ENCODE measurements at places on chromosomes 16 and 17. TPM values are rescaled to one million over a fixed set of nuclear protein-coding genes. Genes with fewer than 3 reads are reported as not detected.

GRCh38 chr16:21244518-21245215 is 11.2 kb downstream of the ANKS4B start:
- no peak overlapping the region for H3K27ac ChIP-seq
- no peaks in the 10 kb centered on the region for H3K4me1 ChIP-seq
- peaks cover 6% of the 10 kb centered on the region for H3K27me3 ChIP-seq
- H3K36me3 ChIP-seq = no peaks in the 10 kb centered on the region

The PRSS22 gene
- total RNA-seq = 0.58 TPM

DNA sequence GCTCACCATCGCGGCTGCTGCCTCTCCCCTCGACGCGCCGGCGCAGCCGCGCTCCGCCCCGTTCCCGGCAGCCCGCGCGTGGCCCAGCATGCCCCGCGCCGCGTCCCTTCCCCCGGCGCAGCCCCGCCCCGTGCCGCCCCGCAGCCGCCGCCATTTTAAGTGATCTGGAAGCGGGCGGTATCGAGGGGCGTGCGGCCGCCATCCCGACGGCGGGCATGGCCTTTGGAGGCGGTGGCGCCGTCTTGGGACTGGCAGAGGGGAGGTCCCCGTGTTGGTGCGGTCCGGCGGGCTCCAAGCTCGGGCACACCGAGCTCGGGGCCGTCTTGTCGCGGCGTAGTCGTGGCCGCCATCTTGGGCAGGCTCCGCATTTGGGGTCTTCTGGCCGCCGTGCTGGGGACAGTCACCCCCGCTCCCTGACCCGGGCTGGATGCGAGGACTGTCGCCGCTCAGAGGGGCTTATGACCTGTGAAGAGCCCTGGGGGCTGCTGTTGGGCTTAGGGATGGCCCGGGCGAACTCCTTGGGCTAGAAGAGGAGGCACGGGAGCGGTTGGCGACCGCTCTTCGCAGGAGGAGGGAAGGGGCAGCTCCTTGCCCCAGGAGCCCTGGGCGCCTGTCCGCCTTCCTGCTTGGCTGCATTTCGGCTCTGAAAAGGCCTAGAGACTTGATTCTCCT is at the start of gene ELOB:
Gene ELOB (minus strand): TSS at position 50 of the 672 bp plus-strand sequence. CDS start 41 bp downstream, at position 9.
- peaks cover 21% of the 10 kb centered on the region for H3K4me1 ChIP-seq
- peak within 1 kb of the TSS; percentile 93 for H3K4me3 ChIP-seq
- peaks cover 13% of the 10 kb centered on the region for H3K36me3 ChIP-seq
- H3K27ac ChIP-seq = peak within 1 kb of the TSS; percentile 99
- no peaks in the 10 kb centered on the region for H3K27me3 ChIP-seq
- DNase-seq = peak; percentile 47

The HSF4 gene
- 4.4 TPM for total RNA-seq

GRCh38 chr17:31293581-31293980 is 3.5 kb downstream of the OMG start:
- no peak overlapping the region for H3K27ac ChIP-seq
- H3K36me3 ChIP-seq = peaks cover 3% of the 10 kb centered on the region
- peak; percentile 42 for DNase-seq
- H3K4me1 ChIP-seq = no peaks in the 10 kb centered on the region
- no peaks in the 10 kb centered on the region for H3K27me3 ChIP-seq
- H3K4me3 ChIP-seq = no peak overlapping the region

DNA sequence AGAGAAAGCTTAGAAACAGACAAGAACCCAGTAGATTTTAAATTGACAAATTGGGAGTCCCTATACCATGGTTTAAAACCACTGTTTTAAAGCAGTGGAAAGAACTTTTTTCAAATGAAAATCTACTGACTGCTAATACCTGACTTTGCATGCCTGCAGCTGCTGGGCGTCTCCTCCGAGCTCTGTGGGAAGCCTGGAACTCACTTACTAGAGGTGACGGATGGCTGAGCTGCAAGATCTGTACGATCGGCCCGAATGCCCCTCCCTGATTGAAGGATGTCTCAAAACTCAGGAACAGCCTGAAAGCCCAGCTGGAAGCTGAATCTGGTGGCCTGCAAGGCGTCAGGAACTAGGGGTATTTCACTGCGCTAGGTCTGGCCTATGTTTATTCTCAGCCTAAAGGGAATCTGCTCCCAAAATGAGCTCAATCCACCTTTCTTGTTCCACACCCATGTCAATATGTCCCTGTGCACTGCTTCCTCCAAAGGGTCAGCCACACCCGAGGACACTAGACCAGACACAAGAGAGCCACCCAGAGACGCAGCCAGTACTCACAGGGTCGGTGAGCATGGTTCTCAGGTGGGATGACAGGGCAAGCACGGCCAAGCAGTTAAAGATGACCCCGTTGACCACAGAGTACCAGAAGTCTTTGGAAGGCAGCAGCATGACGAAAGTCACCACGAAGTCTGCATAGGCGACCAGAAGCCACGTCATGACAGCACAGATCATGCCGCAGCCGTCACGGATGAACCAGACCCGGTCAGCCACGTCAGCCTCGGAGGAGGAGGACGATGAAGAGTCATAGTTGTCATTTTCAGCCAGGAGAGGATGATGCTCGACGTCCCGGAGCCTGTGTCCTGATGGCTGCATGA is 21.4 kb downstream of the ZDHHC7 start:
- H3K4me1 ChIP-seq = peaks cover 27% of the 10 kb centered on the region
- H3K4me3 ChIP-seq = no peak overlapping the region
- H3K27ac ChIP-seq = no peak overlapping the region
- no peak for DNase-seq
- H3K36me3 ChIP-seq = peaks cover 31% of the 10 kb centered on the region
- no peaks in the 10 kb centered on the region for H3K27me3 ChIP-seq

DNA sequence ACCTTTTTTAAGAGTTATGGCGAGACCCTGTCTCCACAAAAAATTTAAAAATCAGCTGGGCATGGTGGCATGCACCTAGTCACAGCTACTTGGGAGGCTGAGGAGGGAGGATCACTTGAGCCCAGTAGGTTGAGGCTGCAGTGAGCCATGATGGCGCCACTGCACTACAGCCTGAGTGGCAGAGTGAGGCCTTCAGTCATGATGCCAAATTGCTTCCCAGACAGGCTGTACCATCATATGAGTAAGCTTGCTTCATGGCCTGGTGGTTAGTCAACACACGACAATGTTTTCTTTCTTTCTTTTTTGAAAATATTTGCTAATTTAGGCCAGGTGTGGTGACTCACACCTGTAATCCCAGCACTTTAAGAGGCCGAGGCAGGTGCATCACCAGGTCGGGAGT is 12.5 kb downstream of the NTAN1 start:
- no peak overlapping the region for H3K4me3 ChIP-seq
- peaks cover 39% of the 10 kb centered on the region for H3K36me3 ChIP-seq
- no peaks in the 10 kb centered on the region for H3K27me3 ChIP-seq
- no peak overlapping the region for H3K27ac ChIP-seq

The KREMEN2 gene
- 7.5 TPM for total RNA-seq

The TSNAXIP1 gene
- total RNA-seq = 1.3 TPM

- no peak for DNase-seq
- peaks cover 2% of the 10 kb centered on the region for H3K27me3 ChIP-seq
- no peaks in the 10 kb centered on the region for H3K36me3 ChIP-seq
- no peak overlapping the region for H3K27ac ChIP-seq
Observed at GRCh38 chr17:19421926-19422325, 10.9 kb downstream of the RNF112 start.

The SDF2 gene
- 71.2 TPM for total RNA-seq

- peaks cover 3% of the 10 kb centered on the region for H3K4me1 ChIP-seq
- no peaks in the 10 kb centered on the region for H3K36me3 ChIP-seq
- H3K27ac ChIP-seq = no peak overlapping the region
Observed at GRCh38 chr16:28011971-28012445, 51.5 kb downstream of the GSG1L start.

The ANKRD40CL gene
- not detected for total RNA-seq

- peak overlapping the region; percentile 48 for H3K27ac ChIP-seq
- DNase-seq = no peak
- H3K4me3 ChIP-seq = peak overlapping the region; percentile 89
- peaks cover 19% of the 10 kb centered on the region for H3K4me1 ChIP-seq
- H3K27me3 ChIP-seq = no peaks in the 10 kb centered on the region
Observed at GRCh38 chr16:89925596-89926079, 2.5 kb downstream of the TUBB3 start.

- no peak for DNase-seq
- H3K36me3 ChIP-seq = no peaks in the 10 kb centered on the region
- H3K27ac ChIP-seq = no peak overlapping the region
- no peak overlapping the region for H3K4me3 ChIP-seq
- no peaks in the 10 kb centered on the region for H3K4me1 ChIP-seq
Observed at GRCh38 chr17:78133971-78134898, 3.7 kb downstream of the TMC8 start.

DNA sequence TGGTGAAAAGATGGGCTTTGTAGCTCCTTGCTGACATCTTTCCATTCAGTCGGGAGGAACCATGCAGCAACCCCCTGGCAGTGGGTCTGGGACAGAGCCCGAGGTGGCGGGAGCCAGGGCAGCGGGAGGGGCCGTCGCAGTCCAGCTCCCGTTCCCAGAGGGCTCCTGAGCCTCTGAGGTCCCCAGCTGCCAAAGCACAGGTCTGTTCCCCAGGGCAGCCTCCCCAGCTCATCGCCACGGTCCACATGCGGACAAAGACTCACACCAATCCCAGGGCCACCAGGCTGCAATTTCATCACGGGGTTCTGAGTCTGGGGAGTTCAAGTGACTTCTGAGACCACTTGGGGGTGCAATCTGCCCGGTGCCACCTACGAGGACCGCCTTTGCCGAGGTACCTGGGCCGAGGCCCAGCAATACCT is 196.0 kb downstream of the RBFOX3 start:
- H3K4me1 ChIP-seq = no peaks in the 10 kb centered on the region
- no peak for DNase-seq
- H3K36me3 ChIP-seq = no peaks in the 10 kb centered on the region
- no peak overlapping the region for H3K4me3 ChIP-seq

The FLII gene
- 257 TPM for total RNA-seq

GRCh38 chr17:46947216-46947615 is 24.3 kb downstream of the GOSR2 start:
- H3K27ac ChIP-seq = no peak overlapping the region
- peaks cover 14% of the 10 kb centered on the region for H3K4me1 ChIP-seq
- DNase-seq = no peak
- no peaks in the 10 kb centered on the region for H3K36me3 ChIP-seq
- H3K27me3 ChIP-seq = peaks cover 20% of the 10 kb centered on the region

- H3K36me3 ChIP-seq = no peaks in the 10 kb centered on the region
- DNase-seq = no peak
- no peak overlapping the region for H3K27ac ChIP-seq
- H3K4me3 ChIP-seq = no peak overlapping the region
- no peaks in the 10 kb centered on the region for H3K27me3 ChIP-seq
Observed at GRCh38 chr16:74565378-74565777, 41.5 kb downstream of the GLG1 start.

The HYDIN gene
- total RNA-seq = 1.1 TPM

DNA sequence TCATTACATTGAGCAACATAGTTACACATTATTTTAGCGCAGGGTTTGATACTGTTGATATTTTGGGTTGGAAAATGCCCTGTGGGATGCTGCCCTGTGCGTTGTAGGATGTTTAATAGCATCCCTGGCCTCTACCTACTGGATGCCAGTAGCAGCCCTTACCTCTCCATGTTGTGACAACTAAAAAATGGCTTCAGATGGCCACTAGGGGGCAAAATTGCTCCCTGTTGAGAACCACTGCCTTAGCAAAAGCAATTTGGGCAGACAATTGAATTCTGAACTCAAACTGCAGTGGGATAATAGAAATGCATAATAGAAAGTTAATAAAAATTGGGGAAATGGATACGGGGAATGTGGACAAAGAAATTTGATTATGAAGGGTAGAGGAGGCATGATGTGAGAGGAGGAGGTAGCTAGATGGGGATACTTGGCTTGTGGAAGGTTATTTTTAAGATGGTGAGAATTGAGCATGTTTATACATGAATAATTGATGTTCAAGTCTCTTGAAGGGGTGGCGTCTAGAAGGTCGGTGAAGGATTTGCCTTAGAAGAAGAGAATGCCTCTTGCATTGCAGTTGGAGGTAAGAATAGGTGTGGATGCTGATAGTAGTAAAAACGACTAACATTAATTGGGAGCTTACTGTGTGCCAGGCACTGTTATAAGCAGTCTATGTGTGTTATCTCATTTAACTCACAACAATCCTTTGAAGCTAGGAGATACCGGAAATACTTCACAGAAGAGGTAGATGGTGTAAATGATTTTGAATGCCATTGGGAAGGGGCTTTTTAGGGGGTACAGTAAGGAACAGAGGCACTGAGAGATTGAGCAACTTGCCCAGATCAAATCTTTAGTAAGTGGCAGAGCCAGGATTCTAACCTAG is 19.0 kb downstream of the HEATR9 start:
- H3K4me3 ChIP-seq = no peak overlapping the region
- peak; percentile 36 for DNase-seq
- no peak overlapping the region for H3K27ac ChIP-seq
- peaks cover 27% of the 10 kb centered on the region for H3K36me3 ChIP-seq

GRCh38 chr17:46776298-46777005 is 42.0 kb downstream of the WNT3 start:
- DNase-seq = no peak
- peaks cover 3% of the 10 kb centered on the region for H3K4me1 ChIP-seq
- H3K27ac ChIP-seq = no peak overlapping the region
- peaks cover 8% of the 10 kb centered on the region for H3K27me3 ChIP-seq
- H3K36me3 ChIP-seq = no peaks in the 10 kb centered on the region

DNA sequence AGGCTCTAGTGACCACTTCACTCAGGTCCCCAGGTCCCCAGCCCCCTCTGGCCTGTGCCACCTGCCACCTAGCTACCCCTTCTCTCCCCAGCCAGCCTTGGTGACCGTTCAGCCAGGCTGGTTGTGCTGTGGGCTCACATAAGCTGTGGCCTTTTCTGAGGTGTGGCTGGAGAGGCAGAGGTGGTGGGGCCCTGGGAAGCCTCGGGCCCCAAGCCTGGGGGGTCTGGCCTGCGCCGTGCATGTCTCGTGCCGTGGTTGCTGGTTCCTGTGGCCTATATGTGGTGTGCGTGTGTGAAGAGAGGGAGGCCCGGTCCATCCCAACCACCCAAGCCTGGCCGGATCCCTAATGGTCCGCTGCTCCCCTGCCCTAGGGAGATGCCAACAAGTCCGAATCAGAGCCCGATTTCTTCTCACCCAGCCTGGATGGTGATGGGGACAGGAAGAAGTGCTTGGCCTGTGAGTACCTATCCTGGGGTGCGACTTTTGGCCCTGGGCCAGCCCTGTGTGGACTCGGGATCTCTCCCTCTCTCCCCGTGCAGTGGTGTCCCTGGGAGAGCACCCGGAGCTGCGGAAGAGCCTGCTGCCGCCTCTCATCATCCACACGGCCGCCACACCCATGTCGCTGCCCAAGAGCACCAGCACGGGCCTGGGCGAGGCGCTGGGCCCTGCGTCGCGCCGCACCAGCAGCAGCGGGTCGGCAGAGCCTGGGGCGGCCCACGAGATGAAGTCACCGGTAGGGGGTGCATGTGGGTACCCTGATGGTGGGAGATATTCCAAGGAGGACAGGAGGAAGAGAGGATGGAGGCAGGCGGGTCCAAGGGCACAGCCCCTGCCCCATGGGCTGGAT is 35.9 kb downstream of the CACNA1G start:
- no peak for DNase-seq
- no peak overlapping the region for H3K4me3 ChIP-seq
- no peaks in the 10 kb centered on the region for H3K27me3 ChIP-seq
- H3K27ac ChIP-seq = no peak overlapping the region
- H3K36me3 ChIP-seq = no peaks in the 10 kb centered on the region

The HOXB8 gene
- total RNA-seq = not detected

GRCh38 chr16:72727565-72727964 is 320.4 kb downstream of the ZFHX3 start:
- DNase-seq = no peak
- no peak overlapping the region for H3K4me3 ChIP-seq
- H3K4me1 ChIP-seq = no peaks in the 10 kb centered on the region
- no peak overlapping the region for H3K27ac ChIP-seq

The PPP1R27 gene
- total RNA-seq = 0.65 TPM
